ENCODE measurements at places on chromosomes 7 and 10.
A peak's percentile ranks its signal among the peaks of the same experiment; 100 is the strongest.

GRCh38 chr10:132293201-132293812 lies 14.4 kb downstream of the STK32C start:
- DNase-seq, result no peak

DNA sequence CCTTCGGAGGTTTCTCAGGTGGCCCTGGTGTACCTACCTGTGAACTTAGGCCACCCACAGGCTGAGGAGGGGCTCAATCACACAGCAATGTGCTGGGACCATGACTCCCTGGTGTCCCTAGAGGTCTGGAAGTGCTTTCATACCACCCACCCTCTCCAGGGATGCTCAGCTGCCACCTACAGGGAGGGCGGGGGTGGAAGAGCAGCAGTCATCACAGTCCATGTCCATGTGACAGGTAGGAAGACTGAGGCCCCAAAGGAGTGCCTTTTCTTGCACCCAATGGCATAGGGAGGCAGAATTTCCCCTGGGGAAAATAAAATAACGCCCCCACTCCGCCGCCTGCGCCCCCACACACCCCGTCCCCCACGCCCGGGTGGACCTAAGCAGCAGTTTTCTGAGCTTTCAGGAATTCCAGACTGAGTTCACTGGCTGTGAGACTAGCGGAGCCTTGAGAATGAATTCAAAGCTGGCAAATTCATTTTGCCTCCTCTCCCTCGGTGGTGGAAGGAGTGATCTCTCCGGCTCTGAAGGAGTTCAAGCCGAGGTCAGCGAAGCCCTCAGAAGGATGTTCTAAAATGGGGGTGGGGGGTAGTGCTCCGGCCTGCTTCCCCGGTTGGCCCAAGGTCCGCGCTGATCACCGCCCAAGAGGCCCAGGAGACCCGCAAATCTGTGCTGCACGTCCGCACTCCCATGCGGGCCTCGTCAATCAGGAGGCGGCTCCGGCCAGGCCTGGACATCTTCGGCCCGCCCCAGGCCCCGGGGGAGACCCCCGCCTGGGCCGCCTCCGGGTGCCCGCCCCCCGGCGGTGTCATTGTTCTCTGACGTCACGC lies 2.1 kb upstream of the ZMIZ1 start:
- DNase-seq, result peak; percentile 40

- no peak for DNase-seq
Observed at GRCh38 chr7:110983822-110984456, 107.0 kb upstream of the LRRN3 start.

- DNase-seq, result no peak
Observed at GRCh38 chr10:13734151-13734550, 147.4 kb downstream of the PRPF18 start.

DNA sequence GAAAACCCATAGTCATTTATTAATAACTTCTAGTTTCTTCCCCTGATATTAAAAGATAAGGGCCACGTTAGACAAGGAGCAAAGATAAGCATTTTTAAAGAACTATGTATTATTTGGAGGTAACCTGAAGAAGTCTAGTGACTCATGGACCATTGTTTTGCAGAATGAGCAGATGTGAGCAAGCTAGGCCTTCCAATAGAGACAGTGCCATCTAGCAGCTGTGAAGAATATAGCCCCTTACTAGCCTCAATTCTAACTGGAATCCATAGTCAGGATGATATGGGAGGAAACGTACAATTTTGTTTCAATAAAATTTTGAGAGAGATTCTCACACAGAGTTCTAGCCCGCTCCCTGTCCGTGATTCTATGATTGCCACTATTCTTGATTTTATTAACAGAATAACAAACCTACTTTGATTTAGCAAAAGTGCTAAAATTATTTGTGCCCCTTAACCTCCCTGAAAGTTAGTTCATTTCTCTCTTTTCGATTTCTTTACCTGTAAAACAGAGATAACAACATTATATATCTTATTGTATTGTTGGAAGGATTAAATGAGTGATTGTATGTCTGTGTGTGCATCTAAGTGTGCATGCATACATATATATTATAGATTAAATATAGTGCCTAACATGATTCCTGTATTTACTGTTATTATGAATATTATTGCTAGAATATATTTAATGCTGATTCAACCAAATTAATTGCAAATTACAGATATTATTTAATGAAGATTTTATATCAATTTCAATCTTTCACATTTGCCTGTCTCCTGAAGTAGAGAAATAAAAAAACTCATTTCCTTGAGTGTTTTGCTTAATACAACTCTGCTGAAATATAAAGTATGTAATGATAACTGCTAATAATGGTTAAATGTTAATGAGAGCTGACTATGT lies 22.7 kb downstream of the FAM237B start:
- peak; percentile 70 for DNase-seq

GRCh38 chr10:131288648-131289047 lies 22.9 kb downstream of the TCERG1L start:
- no peak for DNase-seq

DNA sequence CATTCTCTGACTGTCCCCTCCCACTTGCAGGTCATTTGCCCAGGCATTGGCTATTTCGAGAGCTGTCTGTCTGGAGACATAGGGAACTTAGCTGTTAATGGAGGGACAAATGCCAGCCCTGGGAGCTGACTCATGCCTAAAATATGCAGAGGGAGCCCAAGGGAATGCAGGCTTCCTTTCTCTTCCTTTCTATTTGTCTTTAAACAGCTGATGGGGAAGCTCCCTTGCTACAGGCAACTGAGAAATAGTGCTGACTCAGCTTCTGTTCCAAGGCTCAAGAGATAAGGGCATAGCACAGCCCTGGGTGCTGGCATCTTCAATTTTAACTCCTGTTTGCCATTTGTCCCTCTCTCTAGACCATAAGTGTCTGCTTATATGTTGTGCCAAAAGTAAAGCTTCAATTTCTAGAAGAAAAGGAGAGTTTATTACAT lies 82.7 kb upstream of the C1GALT1 start:
- peak; percentile 98 for DNase-seq

DNA sequence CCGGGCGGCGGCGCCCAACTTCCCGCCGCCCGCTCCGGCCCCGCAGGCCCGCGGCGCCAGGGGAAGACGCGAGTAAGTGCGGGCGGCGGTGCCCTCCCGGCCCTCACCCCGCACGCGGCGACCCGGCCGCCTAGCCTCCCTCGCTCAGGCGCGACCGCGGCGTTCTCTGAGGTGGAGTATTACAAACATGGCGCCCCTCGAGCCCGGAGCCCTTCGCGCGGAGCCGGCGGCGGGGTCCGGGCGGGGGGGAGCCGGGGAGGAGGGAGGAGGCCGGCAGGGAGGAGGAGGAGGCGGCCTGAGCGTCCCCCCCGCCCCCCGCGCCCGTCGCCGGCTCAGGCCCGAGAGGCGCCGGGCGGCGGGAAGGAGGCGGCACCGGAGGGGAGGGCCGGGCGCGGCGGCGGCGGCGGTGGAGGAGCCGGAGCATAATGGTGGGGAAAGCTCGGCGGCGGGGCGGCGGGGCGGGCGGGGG lies at the start of gene ZMYND11:
Gene ZMYND11, plus strand, starts transcription at position 324 of the 469 bp plus-strand sequence. CDS start 44,558 bp downstream, outside the sequence.
- DNase-seq, result peak; percentile 72

DNA sequence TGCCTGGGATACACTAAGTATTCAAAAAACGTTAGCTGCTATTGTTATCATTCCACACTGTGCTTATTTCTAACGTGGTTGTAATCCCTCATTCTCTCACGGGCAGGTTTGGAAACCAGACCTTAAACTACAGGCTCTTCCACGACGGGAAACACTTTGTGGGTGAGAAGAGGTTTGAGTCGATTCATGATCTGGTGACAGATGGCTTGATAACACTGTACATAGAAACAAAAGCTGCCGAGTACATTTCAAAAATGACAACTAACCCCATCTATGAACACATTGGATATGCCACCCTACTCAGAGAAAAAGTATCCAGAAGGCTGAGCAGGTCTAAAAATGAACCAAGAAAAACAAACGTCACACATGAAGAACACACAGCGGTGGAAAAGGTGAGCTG lies 163.2 kb upstream of the PRR15 start:
- DNase-seq, result no peak

GRCh38 chr10:36224431-36224985 lies 582.4 kb upstream of the FZD8 start:
- peak; percentile 89 for DNase-seq

- DNase-seq, result peak; percentile 56
Observed at GRCh38 chr7:132402751-132403245, 173.5 kb downstream of the PLXNA4 start.

DNA sequence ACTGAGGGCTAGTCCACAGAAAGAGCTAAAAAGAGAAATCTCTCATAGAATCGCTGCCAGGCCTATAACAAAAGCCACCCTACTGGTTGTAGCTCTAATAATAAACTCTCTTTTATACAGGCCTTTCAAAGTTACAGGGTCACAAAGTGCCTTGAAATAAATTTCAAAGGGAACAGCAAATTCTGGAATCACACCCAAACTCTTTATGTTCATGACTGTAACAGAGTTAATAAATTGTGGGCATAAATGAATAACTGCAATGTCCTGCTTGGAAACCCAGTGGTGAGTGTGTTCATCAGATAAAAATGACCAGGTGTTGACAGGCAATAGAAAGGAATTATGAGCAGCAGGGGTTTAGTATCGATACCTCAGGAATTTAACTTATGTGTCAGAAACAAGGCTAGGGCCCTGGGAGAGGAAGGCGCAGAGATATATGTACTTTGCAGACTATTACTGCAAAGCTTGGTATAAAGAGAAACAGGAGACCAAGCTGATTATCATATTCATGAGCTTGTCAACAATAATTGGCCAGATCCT lies 9.3 kb downstream of the CDC14C start:
- DNase-seq, result no peak

DNA sequence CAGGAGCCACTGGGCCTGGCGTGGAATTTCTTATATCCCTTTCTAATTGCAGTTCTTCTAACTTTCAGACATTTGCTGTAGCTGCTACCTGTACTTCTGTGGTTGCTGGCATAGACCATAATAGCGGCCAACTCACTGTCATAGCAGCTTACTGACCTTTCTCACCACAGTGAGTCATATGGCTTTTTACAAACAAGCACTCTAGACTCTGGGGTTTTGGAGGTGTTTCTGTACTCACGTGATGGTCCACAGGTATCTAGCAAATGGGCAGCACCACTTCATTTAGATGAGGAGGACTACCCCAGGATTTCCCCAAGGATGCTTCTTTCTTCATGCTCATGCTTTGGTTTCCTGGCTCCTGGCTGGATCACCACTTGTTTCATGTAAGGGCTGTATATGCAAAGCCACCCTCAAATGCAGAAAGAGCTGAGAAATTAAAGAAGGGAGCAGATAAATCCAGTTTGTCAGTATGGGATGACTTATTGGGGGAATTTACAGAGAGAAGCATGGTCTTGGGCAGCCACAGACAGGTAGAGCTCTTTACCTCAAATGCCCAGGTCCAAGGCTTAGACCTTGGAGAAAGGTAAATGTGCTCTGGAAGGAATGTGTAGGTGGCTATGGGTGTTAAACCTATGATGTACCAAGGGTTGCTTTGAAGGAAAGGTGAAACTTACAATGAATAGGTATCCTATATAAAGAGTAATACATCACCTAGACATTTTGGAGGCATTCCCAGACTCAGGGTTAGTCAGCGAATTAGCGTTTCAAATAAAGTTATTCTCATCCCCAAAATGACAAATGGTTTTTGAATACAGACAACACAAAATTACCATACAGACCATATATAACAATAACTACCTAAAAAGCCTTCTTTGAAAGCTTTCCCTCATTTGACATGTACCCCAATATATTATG lies 15.9 kb upstream of the SLC25A16 start:
- DNase-seq, result peak; percentile 48

- no peak for DNase-seq
Observed at GRCh38 chr10:8017277-8017676, 37.2 kb upstream of the GATA3 start.

DNA sequence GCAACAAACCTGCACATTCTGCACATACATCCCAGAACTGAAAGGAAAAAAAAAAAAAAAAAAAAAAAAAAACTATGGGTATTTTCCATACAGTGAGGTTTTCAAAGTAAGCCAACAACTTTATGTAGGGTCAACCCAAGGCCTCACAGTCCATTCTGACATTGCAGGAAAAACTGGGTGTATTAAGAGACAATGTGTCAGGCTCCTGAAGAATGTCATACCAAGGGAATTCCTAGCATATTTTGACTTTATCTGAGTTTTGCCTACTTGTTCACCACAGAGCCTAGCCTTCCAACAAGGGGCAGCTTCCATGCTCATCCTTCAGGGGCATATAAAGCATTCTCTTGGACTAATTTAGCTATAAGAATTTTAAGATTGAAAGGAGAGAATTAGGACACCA lies 368.9 kb downstream of the PLXDC2 start:
- no peak for DNase-seq

DNA sequence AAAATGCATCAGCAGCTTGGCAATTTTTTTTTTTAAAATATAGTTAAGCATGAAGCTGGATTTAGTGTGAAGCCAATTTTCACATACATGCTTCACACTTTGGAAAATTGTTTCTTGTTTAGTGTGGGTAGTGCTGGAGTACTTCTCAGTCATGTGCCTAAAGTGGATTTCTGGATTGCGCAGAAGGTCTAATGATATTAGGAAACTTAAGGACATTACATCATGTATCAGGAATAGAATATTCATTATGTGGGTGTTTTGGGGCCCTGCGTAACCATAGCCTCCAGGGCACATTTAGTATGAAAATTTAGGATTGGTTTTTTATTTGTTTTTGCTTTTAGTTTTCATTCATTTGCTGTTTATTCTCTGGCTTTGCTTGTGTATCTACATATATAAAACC lies 28.8 kb upstream of the BNIP3 start:
- no peak for DNase-seq

DNA sequence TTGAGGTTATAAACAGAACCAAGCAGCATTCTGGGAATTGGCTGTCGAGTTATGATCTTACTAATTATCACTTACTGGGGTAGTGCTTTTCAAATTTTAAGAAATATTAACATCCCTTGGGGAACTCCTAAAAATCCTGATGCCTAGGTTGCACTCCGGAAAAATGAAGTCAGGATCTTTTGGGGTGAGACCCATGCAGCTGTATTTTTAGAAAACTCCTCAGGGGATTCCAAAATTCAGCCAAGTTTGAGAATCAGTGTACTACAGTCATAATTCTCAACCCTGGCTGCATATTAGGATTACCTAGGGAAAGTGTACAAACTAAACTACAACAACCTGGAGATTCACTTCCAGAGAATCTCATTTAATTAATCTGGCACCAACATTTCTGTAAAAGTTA lies 17.2 kb upstream of the PPP1R9A start:
- no peak for DNase-seq

- peak; percentile 82 for DNase-seq
Observed at GRCh38 chr10:124224331-124225028, 131.1 kb upstream of the CHST15 start.

DNA sequence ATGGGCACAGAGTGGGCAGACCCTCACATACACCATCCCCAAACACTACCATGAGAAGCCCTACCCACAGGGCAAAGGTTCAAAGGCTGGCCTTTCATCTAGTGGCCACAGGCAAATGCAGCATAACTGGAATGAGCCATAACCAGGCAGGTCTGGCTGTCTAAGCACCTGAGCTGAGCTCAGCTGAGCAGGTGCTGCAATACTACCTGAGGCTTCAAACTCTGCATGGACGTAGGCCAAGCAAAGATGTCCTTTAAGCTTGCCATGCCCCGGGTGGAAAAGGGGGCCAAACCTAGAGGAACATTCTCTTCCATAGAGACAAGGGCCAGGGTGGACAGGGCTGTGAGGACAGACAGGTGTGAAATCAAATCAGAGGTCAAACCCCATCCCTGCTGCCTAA lies 65.3 kb upstream of the CAMK2B start:
- DNase-seq, result no peak

GRCh38 chr7:132183781-132184380 lies 392.4 kb downstream of the PLXNA4 start:
- no peak for DNase-seq

All from RPMI7951 (cell line).